ENCODE measurements at places on chromosomes 6 and 20.
A peak's percentile ranks its signal among the peaks of the same experiment; 100 is the strongest.

- peak; percentile 94 for DNase-seq
Observed at GRCh38 chr20:50029697-50030461, 47.1 kb downstream of the SNAI1 start.

GRCh38 chr6:161436106-161436876 lies 162.4 kb upstream of the AGPAT4 start:
- DNase-seq: no peak

DNA sequence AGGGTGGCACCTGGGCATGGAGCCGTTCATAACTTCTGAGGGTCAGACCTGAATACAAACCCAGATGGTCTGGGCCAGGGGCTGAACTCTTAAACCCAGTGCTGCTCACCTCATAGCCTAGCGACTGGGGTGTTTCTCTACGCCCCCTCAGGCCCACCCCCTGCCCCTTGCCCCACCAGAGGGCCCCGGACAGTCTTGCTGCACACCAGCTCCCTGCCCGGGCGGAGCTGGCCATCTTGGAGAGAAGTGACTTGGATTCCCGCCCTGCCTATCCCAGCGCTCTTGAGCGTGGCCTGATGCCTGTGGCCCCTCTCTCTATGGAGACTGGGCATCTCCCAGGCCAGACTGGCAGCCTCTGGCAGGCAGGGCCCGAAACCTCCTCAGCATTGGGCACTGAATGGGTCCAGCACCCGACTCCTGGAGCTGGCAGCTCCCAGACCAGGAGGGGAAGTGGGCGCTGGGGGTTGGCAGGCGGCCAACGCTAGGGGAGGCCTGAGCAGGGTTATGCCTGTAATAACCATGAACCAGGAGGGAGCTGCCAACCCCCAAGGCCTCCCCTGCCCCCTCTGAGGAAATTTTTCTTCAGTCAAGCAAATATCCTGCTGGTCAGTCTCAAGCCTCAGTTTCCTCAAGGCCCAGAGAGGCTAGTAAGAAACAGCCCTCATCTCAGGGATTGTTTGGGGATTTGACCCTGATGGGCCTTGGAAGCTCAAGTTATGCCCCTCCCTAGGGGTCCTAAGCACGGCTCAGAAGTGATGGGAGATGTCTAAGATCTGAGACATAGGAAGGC lies 169.5 kb downstream of the VEGFA start:
- no peak for DNase-seq

GRCh38 chr6:30060606-30061091 lies 416 bp upstream of the POLR1H start:
- DNase-seq: peak; percentile 49

GRCh38 chr6:11852061-11852651 lies 73.6 kb upstream of the ADTRP start:
- DNase-seq: no peak

GRCh38 chr20:10119336-10119735 lies 84.5 kb downstream of the ANKEF1 start:
- DNase-seq: no peak

DNA sequence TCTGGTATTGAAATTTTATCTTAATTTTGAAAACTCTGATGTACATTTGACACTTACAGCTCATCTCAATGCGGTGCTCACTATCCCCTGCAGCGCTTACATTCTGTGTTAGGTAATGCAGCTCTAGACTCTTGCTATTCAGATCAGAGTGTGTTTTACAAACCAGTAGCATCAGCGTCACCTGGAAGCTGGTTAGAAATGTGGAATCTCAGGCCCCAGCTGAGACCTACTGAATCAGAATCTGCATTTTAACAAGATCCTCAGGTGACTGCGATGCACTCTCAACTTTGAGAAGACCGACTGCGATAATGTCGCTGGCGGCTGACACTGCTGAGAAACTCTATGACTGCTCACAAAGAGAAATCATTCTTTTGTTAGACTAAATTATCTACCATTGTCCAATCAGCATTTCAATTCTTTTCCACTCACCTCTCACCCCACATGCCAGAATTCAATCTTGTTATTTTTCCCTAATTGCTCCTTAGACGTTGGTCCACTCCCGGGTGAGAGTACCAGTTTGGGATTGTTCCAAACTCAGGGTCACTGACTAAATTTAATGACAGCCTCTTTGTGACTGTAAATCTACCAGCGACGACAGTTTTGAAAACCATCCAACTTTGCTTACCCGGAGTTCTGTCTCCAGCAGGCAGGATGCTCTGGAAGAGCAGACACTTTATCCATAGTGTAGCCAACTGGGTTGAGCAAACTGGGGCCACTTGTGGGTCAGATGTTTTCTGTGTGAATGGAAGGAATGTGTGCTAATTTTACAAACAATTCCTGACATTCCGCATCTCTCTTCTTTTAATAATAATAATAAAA lies 140.1 kb upstream of the BTBD3 start:
- DNase-seq: no peak

- DNase-seq: no peak
Observed at GRCh38 chr6:138258197-138258596, 39.9 kb upstream of the PBOV1 start.

DNA sequence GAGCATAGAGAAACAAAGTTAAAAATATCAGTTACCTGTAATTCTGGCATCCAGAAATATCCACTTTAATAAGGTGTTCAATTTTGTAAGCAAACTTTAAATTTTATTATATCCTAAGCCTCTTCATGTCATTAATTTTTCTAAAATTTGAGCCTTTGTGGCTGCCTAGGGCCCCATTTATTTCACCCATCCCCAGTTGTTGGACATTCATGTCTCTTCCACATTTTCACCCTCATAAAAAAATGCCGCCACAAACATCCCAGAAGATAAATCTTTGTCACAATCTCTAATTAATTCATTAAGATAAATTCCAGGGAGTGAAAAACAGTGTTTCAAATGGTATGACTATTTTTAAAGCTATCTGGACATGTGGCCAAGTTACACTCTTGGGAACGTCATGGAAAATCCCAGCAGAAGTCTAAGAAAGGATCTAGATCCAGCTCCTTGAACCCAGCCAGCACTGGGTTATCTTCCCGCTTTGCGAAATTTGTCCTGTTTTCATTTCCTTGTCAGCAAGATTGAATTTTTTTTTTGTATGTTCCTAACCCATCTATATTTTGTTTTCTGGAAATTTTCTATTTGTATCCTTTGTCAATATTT lies 97.2 kb downstream of the TMEM242 start:
- DNase-seq: no peak
